ENCODE measurements at places on chromosomes 11 and 22.

DNA sequence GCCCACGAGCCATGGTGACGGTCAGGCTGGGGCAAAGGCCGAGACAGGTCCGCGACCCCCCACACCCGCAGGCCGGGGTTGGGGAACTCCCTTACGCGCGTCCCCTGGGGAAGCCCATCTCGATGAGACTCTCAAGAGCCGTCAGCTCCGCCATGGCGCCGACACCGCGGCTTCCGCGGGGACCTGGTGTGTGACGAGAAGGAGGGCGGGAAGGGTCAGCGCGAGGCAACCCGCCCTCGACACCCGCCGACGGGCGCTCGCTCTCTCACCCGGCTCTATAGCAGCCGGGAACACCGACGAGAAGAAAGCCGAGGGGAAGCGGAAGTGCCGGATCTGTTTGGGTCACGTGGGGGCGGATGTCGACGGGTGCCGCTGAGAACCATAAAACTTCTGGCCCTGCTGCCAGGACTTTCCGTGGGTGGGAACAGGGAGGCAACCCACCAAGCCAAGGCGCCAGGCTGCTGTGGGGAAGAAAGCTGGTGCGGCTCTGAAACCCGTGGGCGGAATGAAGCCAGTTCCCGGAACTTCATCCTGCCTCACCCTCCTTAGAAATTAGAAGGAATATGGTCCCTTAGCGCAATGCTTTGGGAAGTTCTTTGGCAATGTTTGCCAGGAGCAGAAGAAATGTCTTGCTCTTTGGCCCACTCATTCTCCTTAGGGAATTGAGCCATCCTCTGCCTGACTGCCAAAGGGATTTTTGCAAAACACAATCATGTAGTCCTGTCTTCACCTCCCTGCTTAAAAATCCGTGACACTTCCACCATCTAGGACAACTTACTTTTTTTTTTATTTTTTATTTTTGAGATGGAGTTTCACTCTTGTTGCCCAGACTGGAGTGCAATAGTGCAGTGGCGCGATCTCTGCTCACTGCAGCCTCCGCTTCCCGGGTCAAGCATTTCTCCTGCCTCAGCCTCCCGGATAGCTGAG is at the start of gene UBXN1:
Gene UBXN1, minus strand, starts transcription at position 304 of the 927 bp plus-strand sequence. Its CDS starts 150 bp downstream, at position 154.
- DNase-seq, result peak; percentile 58

- no peak for DNase-seq
Measured at GRCh38 chr11:74494916-74495315, 1.4 kb upstream of the LIPT2 start.

DNA sequence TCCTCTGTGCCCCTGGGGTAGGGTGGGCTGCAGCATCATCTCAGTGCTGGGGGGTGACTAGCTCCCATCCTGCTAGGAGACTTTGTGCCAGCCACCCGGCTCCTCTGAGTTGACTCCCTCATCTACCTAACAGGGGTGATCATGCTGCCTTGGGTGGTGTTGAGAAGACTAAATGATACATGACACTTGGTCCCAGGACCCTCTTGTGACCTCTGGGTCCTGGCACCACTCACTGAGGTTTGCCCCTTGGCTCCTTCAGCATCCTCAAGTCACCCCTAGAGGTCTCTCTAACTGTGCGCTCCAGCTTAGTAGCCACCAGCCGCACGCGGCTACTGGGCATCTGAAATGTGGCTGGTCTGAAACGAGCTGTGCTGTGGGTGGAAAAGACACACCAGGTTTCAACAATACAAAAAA is 72.1 kb downstream of the LRRC32 start:
- DNase-seq, result no peak

GRCh38 chr22:19524170-19525115 is at the start of gene CLDN5:
Gene CLDN5, minus strand, starts transcription at chr22:19524410. Its CDS starts 155 bp downstream, at chr22:19524255.
- no peak for DNase-seq

DNA sequence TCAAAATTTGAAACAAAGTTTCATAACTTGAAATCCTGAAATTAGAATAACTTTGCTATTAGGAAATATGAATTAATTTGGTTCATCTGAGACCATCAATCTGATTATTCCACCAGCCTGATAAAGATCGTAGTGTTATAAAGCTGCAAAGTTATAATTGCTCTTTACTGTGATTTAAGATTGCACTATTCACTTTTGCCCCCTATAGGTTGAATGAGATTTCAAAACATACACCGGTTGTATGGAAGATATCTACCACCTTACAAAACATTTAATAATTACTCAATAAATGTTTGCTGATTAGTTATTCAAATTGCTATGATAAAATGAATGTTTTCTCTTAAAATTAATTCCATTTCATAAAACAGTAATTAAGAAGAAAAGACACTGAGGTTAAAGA is 26.1 kb downstream of the APIP start:
- no peak for DNase-seq

GRCh38 chr22:21450858-21451353 is 16.3 kb upstream of the TMEM191C start:
- no peak for DNase-seq

DNA sequence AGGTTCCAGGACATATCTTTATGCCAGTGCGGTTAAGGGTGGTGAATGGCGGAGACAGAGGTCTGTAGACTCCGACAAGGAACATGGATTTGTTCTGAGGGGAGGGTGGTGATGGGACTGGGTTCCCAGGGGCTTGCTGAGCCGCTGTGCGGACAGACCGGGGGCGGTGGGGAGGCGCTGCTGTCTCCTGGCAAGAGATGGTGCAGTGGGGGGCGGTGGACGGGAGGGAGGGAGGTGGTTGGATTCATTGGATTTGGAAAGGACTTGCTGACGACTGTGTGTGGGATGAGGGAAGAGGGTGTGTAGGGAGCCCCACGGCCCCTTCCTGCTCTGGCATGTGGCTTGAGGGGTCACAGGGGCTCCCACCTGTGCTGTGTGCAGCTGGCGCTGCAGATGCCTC is 43.2 kb downstream of the FLRT1 start:
- DNase-seq, result no peak

- no peak for DNase-seq
Measured at GRCh38 chr11:96151501-96151900, 191.5 kb downstream of the MAML2 start.

DNA sequence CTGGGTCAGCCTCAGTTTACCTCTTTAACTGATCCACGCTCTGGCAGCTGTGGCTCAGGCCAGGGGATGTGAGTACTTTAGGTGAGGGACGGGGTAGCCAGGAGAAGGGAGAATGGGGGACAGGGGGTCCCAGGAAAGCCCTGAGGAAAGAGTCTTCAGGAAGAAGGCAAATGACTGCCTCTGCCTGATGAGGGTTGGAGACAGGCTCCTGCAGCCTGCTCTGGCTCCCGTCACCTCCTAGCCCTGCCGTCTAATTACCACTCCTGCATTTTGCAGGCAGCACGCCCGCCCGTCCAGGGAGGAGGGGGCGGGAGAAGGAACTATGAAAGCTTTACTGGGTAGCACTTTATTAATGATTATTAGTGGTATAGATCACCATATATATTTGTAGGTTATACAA is 116.6 kb downstream of the CEP164 start:
- DNase-seq, result no peak

- no peak for DNase-seq
Measured at GRCh38 chr11:46682773-46683752, 17.4 kb downstream of the ARHGAP1 start.

GRCh38 chr22:45968003-45968650 is 8.8 kb downstream of the WNT7B start:
- DNase-seq, result no peak

GRCh38 chr22:28822930-28823551 is 22.7 kb upstream of the XBP1 start:
- no peak for DNase-seq

DNA sequence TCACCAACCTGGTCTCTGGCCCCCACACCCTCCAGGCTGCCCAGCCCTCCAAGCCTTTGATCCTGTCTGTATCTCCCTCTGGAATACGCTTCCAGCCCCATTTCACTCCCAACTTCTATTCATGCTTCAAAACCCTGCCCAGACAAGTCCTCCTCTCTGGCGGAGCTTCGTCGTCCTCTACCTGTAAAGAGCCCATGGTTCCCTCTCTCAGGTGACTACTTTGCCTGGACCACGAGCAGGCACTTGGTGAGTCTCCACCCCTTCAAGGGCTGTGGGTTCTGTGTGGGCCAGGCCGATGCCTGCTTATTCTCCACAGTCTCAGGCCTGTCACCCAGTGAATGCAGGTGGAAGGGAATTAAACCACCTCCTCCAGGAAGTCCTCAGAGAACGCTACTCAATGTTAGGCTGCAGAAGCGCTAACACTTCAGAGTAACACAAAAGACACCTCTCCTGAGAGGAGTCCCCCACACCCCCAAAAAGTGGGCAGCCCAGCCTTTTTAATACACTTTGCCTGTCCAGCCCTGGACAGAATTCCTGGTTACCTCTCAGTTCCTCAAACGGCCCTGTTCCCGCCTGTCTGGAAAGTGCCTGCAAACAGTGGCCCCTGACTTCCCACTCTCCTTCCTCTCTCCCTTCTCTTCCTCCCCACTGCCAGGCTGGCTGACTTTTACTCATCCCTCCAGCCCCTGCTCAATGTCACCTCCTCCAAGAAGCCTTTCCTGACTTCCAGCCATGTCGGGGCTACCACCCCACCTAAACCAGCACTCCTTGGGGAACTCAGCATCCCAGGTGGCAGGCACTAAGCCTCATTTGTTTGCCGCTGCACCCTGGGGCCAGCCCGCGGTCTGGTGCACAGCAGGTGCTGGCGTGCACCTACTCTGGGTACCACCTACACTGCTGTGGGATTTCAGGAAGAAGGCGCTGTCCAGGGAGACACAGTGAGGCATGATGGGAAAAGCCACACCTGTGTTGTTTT is 9.0 kb downstream of the RAC2 start:
- DNase-seq, result no peak

DNA sequence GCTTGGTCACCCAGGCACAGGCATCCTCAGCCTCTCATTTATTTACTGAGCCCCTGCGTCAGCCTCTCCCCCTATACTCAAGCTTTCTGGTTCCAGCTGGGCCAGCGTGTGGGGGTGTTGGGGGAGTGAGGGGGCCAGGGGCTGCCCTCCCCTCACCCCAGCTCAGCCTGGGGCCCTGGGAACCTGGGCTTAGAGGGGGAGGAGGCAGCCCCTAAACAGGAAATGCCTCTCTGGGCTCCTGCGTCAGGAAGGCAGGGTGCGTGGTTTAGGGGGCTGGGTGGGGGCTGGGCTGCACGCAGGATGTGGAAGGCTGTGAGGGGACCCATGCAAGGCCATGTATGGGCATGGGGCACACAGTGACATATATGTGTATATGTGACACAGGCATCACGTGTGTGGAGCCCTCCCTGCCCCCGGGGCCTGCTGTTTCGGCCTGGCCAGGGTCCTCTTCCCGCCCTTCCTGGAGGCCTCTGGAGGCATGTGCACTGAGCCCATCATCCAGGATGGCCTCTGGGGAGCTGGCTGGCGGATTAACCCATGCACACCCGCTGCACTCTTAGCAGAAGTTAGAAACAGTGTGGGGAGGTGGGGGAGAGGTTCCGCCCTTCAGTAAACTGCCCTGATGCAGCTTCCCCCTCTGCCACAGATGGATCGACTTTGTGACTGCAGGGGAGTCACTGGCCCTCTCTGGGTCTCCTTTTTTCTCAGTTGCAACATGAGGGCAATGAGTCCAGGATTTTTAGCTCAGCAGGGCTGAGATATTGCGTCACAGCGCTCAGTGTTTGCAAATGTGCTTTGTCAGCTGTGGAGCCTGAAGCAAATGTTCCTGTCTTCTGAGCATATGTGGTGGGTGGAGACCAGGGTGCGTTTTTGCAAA is 1.1 kb upstream of the CD248 start:
- no peak for DNase-seq

GRCh38 chr11:41935241-41935640 is 475.8 kb upstream of the LRRC4C start:
- DNase-seq, result no peak

DNA sequence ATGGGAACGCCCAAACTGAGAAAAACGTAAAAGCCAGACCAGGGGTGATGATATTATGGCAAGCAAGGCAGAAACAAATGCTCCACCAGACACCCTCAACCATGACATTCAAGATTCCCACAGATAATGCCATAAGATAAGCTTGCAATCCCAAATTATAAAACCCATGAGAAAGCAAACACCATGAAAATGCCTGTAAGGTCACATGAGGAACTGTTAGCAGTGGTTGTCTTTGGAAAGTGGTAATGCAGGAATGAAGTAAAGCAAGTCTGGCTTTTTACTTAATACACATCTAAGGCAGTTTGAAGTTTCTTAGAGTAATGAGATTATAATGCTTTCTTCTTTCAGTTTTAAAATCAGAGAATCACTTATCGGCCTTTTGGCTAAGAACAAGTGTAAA is 111.0 kb downstream of the MN1 start:
- no peak for DNase-seq

DNA sequence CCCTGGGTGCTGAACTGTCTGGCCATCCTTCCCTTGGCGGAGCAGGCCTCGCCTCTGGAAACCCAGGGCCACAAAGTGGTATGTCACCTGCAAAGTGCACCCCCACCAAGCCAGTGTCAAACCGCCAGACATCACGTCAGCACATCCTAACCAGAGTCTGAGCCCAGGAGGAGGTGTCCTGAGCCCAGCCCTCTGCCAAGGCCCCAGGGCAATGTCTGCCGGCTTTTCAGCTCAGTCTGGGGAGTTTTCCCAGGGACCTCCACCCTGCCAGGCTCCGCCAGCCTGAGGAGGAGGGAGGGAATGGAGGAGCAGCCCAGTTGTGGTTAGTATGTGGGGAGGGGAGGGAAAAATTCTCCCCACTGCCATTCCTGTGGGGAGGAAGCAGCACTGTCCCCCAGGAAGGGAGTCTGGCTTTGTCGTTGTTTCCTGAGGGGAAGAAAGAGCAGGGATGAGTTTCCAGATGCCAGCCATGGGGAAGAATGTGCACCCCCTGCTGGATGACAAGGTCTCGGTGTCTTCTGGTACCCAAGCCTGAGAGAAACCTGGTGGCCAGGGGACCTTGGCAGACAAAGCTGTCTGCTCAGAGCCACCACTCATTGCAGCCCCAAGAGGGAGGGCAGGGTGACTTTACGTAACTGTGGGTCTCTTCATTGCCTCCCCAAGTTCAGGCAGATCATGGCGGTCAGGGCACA is 81.4 kb upstream of the CD82 start:
- no peak for DNase-seq

GRCh38 chr11:125626288-125626950 is 1.5 kb downstream of the CHEK1 start:
- DNase-seq, result no peak

DNA sequence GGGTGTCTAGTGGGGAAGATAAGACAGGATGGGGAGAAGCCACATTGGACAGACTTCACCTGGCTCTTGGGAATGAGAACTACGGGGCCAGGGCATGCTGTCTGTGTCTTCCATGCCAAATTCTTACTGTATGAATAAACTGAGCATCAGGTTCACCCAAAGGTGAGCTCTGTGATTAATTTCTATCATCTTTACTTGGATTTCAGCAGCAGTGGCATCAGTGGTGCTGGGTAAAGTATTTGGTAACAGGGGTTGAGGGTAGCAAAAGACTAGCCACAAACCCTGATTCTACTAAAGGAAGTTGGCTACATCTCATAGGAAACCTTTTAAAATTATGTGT is 38.8 kb downstream of the IRAG1 start:
- no peak for DNase-seq
